ENCODE measurements at places on chromosomes 2 and 18.

- no peak for DNase-seq
These were observed 199.5 kb downstream of the TWIST2 start for GRCh38 chr2:239047420-239047819.

DNA sequence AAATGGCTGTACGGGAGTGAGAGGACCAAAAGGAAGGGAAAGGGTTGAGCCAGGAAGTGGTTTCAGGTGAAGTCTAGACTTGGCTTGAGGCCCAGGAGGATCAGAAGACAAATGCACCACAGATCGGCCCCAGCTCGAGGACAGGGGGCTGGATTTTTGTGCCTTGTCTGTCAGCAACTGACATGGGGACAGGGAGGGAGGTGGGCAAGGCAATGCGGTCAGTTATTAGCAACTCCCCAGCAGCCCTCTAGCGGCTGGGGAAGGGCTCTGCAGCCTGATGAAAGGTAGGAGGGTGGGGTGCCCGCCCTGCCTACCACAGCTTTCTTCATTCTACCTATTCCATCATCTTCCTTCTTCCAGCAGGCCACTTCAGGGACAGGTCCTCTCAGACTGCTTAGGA, 50.0 kb downstream of the CPO start:
- DNase-seq, result peak; percentile 64

DNA sequence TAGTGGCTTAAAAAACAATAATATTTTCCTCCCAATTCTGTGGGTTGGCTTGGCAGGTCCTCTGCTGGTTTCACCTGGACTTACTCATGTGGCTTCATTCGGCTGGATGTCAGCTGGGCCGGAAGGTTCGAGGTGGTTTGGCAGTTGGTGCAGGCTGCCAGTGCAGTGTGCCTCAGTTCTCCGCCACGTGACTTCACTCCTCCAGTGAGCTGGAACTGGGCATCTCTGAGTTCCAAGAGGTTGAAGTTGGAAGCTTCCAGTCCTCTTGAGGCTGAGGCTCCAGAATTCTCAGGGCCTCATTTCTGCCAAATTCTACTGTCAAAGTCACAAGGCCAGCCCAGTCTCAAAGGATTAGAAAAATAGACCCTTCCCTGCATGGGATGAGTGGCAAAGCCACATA, 83.4 kb upstream of the B3GNT7 start:
- DNase-seq, result no peak

- DNase-seq, result no peak
These were observed 114.3 kb downstream of the LNPK start for GRCh38 chr2:175887776-175888175.

DNA sequence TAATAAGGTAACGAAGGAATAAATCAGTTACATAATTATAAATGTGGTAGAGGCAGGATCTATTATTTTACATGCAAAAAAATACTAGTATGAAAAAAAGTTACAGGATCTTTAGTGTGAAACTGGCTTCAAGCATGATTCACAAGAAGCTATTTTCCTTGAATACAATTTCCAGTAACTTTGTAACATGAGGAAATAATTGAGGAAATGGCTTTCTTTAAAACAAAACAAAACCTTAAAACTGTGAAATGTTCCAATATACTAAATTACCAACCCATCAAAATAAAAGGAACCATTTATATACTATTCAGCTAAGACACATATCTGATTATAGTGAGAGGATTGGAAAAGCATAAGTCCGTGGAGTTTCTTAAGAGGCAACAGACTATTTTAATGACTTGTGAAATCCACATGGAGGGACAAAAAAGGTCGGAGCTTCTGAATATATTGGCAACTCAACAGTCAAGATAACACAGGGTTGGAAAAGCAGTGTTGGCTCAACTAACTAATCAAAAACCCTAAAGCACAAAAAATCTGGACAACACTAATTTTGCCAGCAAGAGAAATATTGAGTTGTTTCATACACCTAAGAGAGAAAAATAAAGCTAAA, 10.6 kb downstream of the IRS1 start:
- no peak for DNase-seq

DNA sequence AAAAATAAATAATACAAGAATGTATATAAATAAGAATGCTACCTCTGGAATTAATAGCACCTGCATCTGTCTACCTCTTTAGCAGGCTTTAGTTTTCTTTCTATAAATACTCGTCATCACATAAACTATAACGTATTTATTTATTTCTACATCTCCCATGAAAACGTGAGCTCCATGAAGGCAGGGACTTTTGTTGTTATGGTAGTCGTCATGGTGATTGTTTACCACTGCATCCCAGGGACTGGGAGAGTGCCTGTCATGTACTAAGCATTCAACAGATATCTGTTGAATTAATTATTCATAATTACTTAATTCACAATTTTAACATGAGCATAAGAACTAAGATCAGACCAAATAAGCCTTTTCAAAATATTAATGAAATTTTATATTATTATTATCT, 386.6 kb downstream of the NRXN1 start:
- no peak for DNase-seq

DNA sequence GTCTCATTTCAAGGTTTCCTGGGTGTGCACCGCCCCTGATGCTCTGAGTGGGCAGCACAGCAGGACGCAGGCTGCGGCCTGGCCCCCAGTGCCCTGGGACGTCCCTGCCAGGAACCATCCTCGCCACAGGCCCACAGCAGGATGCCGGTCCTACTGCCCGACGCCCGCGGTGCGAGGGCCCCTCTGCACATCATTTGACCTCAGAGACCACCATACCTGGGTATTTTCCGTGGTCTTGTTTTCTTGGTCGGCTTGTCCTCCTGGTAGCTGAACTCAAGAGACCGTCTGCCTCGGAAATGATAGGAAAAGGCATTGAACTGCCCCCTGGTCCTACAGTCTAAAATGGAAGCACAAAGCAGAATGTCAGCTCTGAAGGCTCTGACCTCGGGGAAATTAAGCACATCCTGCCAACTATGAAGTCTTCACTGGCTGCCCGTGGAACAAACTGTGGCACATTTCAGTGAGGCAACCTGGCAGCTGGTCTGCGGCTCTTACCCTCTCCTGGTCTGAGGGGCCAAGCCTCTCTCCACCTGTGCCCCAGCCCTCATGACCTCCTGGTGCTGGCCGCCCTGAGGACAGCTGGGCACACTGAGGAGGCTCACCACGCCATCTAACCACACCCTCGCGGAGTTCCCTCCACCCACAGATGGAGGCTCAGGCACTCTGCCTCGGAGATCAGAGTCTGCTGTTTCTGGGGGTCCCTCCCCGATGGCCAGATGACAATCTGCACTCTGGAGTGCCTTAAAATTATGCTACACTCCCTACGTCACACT, 105.0 kb downstream of the PXDN start:
- no peak for DNase-seq

DNA sequence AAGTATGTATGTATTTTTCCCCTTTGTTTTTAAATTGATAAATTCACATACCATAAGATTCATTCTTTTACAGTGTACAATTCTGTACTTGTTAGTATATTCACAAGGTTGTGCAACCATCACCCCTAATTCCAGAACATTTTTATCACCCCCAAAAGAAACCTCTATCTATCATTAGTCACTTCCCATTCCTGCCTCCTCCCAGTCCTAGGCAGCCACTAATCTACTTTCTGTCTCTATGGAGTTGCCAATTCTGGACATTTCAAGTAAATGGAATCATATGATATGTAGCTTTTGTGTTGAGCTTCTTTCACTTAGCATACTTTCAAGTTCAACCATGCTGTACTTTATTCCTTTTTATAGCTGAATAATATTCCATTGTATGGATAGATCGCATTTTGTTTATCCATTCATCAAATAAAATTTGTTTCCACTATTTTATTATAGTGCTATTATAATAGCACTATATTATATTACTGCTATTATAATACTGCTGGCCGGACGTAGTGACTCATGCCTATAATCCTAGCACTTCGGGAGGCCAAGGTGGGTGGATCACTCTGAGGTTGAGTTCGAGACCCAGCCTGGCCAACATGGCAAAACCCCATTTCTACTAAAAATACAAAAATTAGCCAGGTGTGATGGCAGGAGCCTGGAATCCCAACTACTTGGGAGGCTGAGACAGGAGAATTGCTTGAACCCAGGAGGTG, 10.9 kb downstream of the STARD7 start:
- no peak for DNase-seq

- no peak for DNase-seq
These were observed 2.5 kb upstream of the ADNP2 start for GRCh38 chr18:80106482-80107051.

DNA sequence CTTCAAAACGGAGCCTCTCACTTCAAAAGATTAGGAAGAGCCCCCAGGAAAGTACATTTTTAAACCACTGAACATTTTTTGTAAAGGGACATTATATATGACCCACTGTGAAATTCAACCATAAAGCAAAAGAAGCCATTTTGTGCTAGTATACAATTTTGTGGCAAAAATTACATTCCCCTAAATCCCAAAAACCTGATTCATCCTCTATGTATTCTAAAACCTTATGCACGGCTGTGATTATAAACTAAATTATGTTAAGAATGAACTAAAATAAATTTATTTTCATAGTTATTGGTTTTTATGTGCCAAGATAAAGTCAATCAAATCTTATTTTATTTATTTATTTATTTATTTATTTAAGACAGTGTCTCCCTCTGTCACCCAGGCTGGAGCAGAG, 48.5 kb downstream of the RTN4 start:
- no peak for DNase-seq

DNA sequence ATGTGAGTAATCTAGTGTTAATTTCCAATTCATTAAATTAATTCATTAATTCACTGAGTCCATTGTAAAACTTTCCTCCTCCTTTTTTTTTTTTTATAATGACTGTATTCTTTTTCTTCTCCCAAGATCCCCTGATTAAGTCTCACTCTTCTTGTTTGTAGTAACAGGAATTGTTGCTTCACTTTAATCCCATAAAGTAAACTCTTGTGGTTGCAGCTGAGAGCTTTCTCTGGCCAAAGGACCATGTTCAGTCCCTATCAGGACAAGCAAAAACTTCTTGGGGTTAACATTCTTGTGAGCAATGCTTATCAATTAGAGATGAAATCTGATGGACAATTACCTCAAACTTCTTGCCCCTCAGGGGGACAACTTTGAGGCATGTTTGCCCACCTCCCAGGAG, 400.2 kb upstream of the SPHKAP start:
- no peak for DNase-seq

DNA sequence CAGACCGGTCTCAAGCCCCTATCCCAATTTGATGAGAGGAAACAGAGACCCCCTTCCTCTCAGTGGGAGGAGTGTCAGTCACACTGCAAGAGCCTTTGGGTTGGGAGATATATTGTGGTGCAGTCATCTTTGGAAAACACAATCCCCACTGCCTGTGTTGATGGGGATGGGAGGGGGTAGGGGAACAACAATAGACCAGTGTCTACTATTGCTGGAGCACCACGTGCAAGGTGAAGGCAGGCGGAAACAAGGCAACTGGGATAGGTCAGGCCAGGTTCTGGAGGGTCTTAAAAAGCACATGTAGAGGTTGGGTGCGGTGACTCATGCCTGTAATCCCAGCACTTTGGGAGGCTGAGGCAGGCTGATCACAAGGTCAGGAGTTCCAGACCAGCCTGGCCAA, 127.9 kb downstream of the ZFP36L2 start:
- DNase-seq, result no peak

GRCh38 chr18:74795751-74796150, 198.1 kb downstream of the ZNF407 start:
- DNase-seq, result no peak

DNA sequence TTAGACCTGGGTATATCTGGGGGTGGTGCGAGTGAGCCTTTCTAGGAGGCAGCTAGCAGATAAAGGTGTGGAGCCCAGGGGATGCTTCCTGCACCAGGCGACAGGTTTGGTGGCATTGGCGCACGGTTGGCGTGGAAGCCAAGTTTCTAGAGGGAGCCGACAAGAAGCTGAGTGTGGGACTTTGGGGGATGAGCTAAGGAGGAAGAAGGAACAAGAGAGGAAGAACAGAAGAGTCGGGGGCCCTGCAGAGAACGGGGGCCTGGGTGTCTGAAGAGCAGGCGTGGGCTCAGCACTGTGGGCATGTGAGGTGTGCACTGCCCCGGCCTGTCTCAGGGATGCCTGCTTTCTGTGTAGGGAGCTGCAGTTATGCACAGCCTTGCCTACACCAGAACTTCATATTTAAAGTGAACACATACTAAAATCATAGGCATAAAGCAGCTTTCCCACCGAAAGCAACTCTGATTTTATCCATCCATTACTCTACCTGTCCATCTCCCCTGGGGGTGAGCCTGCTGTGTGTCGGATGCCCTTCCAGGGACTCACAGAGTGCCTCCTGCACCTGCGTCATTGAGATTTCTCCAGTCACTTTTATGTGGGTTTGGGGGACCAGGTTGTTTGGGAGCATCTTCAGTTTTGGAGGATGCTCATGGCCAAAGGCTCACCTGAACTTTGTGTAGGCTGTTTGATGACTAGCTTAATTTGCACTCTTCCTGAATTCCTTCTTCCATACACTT, 149.7 kb downstream of the LDLRAD4 start:
- DNase-seq, result no peak

GRCh38 chr2:235639428-235639773, 145.6 kb downstream of the AGAP1 start:
- DNase-seq, result peak; percentile 15

- no peak for DNase-seq
These were observed 429.4 kb downstream of the ERBB4 start for GRCh38 chr2:212109217-212109616.

Measured in hematopoietic multipotent progenitor cell treated with erythropoietin and hydrocortisone succinate and interleukin-3 and kit ligand, for 8 days (in vitro differentiated cells).